ENCODE measurements at places on chromosomes 2 and 18.

DNA sequence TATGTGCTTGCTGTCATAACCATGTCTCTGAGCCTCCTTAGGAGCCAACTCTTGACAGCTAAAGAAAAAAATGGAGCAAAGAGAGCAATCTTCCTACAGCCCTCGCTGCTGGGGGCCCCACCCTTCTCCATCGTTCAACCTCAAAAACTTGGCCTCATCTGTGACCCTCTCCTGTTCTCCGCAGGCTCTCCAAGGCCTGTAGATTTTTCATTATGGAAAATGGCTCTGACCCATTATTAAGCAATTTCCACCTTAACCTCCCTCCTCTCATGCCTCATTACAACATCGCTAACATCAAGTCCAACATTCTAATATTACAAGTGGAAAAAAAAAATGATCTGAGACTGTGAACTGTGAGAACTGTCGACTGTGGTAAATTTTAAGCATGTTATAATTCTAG lies 98.7 kb downstream of the SLC8A1 start:
- DNase-seq: no peak

- DNase-seq: peak; percentile 84
Observed at GRCh38 chr2:26988058-26988860, 17.8 kb downstream of the MAPRE3 start.

DNA sequence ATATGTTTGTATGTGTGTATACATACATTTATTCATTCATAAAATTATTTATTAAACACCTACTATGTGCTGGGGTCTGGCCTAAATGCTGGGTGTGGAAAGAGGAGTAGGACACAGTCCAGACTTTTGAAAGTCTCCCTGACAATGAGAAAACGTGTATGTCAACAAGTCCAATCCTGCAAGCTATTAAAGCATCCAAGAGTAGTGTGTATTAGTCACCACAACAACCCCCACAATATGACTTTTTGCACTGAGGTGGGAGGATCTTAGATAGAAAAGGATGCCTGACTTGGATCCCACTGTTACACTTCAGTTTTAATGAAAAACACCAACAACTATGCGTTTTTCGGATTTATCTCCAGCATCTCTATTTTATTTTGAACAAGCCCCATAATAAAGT lies 446.4 kb downstream of the EPHA4 start:
- DNase-seq: no peak

- DNase-seq: peak; percentile 87
Observed at GRCh38 chr2:42809819-42810120, 17.4 kb upstream of the HAAO start.

GRCh38 chr2:172931256-172931894 lies 144.3 kb upstream of the MAP3K20 start:
- DNase-seq: no peak

GRCh38 chr2:42756966-42757513 lies 6.9 kb downstream of the OXER1 start:
- DNase-seq: no peak

DNA sequence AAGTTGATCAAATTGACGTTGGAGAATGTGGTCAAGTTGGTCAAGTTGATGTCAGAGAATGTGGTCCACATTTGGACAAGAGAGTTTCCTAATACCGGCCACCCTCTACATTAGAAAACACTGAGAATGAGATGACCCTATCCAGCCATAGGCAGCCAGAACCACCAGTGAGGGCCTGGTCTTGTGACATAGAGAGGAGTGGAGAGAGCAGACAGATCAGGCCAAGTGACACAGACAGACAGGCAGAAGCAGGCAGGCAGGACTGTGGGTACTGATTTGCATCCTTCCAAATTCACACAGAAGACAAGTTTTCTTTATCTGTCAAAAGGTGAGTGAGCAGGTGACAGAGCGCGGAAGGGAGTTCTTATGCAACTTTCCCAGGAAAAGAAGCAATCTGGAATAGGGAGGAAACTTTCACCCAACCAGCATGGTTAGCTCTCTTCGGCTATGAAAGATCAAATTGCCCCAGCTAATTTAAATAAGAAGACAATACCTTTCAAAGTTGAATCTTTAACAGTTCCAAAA lies 109.1 kb upstream of the PID1 start:
- no peak for DNase-seq

DNA sequence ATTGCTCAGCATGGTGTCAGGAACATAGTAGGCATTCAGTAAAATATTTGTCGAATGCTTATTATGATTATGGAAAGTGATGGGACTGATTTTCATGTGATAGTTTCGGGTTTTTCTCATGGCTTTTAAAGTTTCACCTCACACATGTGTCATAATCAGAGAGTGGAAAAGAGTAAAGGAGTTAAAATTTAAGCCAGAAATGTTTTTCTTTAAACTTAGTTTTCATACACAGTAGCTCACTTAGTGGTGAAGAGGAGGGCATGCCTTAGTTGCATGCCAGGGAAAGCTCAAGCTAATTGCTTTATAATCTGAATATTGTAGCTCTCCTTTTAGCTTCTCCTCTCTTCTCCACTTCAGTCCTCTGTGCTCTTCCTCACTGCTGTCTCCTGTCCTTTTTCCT lies 38.0 kb downstream of the EHBP1 start:
- DNase-seq: no peak

DNA sequence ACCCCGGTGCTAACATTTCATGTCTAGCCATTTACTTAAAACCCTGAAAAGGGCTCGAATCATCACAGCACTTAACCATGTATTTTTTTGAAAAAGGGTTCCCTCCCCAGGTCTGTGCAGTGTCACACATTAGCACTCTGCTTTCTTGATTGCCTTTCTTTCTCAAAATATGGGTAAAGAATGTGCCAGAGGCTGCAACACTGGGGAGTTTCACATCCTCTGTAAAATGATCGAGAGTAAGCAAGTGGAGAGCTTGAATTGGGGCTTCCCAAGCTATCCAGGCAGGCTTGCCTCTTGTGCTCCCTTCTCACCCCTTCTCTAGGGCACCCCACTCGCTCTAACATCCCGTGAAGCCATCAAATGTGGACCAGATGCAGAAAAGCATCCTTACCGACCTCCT lies 177.0 kb upstream of the CCDC68 start:
- no peak for DNase-seq

DNA sequence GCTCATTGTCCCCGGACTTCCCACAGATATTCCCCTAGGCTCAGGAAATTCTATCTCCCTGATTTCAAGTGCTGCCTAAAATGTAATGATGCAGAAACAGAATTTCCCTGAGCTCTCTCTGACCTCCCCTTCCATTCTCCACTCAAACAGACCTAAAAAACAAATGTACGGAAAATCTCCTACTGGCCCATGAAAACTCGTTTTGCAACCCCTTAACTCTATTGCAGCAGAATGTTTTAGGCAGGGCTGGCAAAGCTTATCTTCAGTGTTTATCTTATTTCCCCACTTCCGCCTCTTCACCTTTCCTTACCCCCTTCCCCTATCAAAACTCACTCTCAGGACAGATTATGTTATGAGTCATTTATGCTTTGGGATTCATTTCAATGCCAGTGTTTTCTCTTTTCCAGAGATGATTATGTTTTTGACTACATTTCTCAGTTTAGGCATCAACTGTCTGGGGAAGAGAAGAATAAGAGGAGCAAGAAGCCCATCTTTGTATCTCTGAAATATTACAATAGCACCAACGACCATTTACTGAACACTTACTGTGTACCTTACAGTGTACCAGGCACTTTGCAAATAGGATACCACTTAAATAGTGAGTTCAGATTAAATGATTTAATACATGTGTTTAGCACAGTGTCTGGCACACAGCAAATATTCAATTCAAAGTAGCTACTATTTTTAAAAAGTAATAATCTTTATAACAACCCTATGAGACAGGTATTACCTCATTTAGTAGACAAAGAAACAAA lies 53.9 kb upstream of the STPG4 start:
- DNase-seq: no peak

DNA sequence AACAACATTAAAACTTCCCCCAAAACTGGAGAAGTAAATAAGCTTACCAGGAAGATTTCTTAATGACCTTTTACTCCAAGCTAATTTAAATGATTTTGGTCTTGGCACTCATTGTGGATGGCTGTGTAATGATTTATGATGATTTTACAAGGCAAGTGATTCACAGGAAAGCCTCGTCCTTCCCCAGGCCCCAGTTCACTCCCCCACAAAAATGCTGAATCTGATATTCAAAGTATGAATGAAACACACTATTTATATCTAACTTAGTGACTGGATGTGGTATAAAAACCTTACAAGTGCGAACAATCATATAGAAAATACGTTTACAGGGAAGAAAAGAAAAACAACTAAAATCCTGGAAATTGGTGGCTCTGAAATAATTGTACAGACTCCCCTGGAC lies 49.8 kb downstream of the ZNF516 start:
- DNase-seq: peak; percentile 63

GRCh38 chr2:40480596-40480995 lies 28.7 kb upstream of the SLC8A1 start:
- DNase-seq: no peak

DNA sequence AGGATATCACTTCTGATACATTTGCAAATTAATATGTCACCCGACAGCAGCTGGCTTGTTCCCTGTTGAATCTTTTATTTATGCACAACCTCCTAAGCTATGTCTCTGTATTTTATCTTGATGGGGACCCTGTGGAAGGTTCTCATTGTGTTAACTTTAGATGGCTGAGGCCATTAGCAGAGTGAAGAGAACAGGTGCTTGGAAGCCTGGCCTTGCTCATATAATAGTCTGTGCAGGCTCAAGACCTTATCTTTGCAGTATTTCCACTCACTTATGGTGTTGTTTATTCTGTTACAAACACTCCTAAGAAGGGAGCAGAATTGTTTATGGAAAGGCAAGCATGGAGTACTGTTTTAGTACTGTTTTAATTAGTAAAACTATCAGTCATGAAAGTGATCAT lies 107.6 kb downstream of the SETBP1 start:
- no peak for DNase-seq

- DNase-seq: no peak
Observed at GRCh38 chr2:165251366-165251765, 12.2 kb downstream of the SCN2A start.

GRCh38 chr2:134011936-134012586 lies 241.8 kb upstream of the MGAT5 start:
- DNase-seq: no peak

- DNase-seq: peak; percentile 32
Observed at GRCh38 chr2:63792530-63792929, 49.2 kb upstream of the UGP2 start.
